ENCODE measurements at places on chromosomes 3 and 15.

- no peak for DNase-seq
Observed at GRCh38 chr15:68789091-68789490, 31.6 kb downstream of the ANP32A start.

- DNase-seq, result peak; percentile 54
Observed at GRCh38 chr15:79923079-79923514, 26.3 kb upstream of the MTHFS start.

GRCh38 chr3:117746066-117746465, 1036.5 kb downstream of the TUSC7 start:
- no peak for DNase-seq

DNA sequence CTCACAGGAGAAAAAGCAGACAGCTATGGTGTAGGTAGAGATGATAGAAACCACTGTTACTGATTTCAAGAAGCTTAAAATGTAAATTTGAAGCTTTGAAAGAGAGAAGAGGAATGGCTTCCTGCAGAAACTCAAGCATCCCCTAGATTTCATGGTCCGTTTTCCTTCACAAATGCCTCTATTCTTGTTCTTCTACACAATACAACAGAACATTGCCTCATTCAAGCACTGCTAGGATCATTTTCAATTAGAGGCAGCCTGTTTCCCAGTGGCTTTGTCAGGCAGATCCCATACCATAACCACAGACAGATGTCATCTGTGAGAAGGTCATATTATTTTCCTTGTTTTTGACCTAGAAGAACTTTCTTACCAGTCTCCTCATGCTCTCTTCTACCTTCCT, 77.9 kb upstream of the SPRED1 start:
- DNase-seq, result no peak

DNA sequence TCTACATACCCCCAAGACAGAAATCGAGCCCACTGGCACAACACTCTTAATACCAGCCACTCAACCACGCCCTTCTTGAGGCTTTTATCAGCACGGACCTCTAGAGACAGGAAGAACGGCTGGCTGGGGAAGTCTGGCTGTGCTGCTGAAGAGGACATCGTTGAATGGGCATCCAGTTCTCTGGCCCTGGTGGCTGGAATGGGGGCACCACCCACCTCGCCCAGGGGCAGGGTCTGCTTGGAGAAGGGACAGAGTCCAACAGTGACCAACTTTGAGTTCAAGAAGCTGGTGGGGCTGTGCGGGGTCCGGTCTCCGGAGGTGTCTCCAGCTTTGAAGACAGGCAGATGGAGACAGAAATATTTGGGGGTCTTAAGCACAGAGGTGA, 77.5 kb downstream of the ATP10A start:
- no peak for DNase-seq

- no peak for DNase-seq
Observed at GRCh38 chr15:93066224-93066681, 22.8 kb downstream of the RGMA start.

DNA sequence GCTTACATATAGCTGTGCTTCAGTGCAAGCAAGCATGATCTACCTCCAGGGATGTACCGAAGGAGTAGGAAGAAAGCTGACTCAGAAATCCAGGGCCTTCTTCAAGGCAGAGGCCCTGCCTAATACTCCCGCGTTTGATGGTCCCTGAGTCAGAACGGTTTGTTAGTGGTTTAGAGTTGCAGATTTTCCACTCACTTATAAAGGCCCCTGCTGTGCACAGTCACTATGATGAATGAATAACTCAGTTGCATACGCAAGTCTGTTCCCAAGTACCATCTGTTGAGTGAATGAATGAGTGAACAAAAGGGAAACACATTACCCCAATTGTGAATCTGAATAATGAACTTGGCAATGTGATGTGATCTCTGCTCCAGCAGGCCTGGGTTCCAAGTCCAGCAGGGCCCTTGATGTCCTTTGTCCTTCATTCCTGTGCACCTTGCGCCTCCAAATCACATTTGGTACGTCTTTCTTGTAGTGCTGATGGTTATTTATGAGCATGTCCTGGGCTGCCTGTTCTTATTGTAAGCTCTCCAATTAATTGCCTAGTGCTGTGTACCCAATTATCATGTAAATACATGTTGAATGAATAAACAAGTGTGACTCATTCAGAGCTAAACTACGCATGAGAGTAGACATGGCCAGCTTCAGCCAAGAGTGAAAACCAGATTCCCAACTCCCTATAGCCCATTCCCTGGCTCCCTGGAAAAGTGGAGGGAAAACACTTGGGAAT, 85.3 kb upstream of the LIMD1 start:
- peak; percentile 88 for DNase-seq

- DNase-seq, result no peak
Observed at GRCh38 chr15:41810651-41811431, 17.1 kb upstream of the JMJD7 start.

- no peak for DNase-seq
Observed at GRCh38 chr3:2036076-2036475, 62.6 kb upstream of the CNTN4 start.

DNA sequence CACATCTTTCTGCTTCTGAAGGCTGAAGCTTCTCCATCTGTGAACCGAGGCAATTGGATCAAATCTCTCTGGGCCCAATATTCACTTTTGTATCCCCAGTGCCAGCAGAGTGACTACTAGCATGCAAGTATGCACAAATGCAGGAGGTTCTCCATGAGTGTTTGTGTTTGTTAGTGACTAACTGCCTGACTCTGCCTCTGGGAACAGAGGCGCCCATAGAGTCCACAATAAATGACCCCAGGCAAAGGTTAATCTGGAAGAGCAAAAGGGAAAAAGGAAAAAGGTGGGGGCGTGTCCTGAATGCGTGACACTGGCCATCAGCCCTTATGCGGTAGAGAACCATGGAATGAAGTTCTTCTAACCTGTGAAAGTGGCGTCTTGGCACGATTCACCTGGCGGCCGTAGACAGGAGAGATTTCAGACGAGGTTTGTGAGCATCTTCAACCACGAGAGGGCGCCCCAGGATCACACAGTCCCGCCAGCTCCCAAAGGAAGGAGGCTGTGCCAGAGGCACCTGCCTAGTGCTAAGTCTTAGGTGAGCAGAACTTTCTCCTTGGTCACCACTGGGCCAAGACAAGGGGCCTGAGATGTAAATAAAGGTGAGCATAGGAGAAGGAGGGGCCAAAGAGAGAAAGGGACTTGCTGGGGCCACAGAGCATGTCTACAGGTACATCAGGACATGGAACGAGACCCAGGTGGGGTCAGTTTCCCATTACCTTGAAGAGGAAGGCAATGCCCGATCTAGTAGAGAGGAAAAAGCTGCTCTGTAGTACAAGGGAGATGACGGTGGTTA, 44.2 kb downstream of the RBPMS2 start:
- peak; percentile 70 for DNase-seq

DNA sequence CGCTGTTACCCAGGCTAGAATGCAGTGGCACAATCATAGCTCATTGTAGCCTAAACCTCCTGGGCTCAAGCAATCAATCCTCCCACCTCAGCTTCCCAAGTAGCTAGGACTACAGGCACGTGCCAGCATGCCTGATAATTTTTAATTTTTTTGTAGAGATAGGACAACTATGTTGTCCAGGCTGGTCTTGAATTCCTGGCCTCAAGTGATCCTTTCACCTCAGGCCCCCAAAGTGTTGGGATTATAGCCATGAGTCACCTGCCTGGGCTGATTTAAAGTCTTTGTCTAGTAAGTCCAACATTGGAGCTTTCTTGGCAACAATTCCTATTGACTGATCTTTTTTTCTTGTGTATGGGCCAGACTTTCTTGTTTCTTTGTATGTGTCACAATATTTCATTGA, 28.1 kb downstream of the SPINK8 start:
- DNase-seq, result no peak

DNA sequence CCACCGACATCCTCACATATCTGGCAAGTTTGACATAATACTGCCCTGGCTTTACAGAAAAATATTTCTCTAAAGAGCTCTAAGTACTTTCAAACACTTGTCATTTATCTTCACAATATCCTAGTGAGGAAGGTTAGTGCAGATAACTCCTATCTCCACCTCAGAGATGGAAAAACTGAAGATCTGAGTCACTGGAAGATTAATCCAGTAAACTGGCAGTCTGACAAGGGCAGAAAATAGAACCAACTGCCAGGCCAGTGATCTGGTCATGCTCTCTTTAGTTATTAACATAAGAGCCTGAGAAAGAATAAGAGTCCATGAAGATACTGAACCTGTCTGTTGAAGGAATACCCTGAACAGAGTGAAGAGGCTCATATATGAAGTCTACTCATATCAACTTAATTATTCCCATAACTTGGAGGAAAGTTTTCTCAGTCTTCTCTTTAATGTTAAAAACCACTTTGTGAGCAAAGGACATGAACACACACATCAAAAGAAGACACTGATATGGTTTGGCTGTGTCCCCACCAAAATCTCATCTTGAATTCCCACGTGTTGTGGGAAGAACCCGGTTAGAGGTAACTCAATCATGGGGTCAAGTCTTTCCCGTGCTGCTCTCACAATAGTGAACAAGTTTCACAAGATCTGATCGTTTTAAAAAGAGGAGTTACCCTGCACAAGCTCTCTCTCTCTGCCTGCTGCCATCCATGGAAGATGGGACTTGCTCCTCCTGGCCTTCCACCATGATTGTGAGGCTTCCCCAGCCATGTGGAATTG, 61.4 kb downstream of the GOLIM4 start:
- DNase-seq, result peak; percentile 33

DNA sequence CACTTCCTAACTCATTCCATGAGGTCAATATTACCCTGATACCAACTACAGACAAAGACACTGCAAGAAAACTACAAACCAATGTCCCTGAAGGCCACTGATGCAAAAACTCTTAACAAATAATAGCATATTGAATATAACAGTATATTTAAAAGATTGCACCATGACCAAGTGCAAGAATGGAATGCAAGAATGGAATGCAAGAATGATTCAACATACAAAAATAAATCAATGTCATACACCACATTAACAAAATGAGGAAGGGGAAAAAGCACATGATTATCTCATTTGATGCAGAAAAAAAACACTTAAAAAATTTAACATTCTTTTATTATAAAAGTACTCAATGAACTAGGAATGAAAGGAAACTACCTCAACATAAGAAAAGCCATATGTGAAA, 463.1 kb upstream of the NECTIN3 start:
- no peak for DNase-seq

DNA sequence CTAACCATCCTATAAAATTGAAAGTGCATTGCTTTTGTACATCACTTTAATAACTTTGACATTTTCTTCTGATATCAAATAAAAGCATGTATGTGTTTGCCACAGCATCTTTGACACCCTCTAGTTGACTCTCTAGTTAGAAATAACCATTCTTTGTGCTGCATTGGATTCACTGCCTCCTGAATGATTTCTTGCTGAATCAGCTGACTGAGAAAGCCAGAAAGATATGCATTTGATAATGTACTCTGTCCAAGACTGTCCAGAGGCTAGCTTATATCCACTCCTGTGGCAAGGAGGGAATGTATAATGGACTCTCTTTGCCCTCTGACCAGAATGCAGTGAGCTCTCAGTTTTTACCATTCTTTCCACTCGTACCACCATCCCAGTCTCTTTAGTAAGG, 6.2 kb downstream of the RAB11A start:
- DNase-seq, result no peak

- DNase-seq, result no peak
Observed at GRCh38 chr15:80698676-80699075, 3.6 kb downstream of the ABHD17C start.

GRCh38 chr15:74869726-74870407, 3.3 kb downstream of the SCAMP2 start:
- DNase-seq, result no peak

DNA sequence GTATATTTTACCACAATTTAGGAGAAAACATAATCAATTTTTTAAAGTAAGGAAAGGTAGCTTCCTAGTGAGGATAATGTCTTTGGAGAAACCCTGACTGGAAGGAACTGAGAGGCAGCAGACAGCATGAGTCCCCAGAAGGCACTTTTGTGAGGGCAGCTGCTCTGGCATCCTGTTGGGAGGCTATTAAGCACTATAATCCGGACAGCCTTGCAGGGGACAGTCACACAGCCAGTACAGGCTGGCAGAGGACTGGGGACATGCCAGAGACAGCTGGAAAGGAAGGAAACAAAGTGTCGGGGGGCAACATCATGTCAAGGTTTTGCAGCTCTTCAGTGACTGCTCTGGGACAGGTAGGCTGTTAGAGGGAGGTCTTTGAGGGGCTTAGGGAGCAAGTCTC, 15.7 kb downstream of the ACAN start:
- no peak for DNase-seq

GRCh38 chr15:74212494-74212893, 9.9 kb upstream of the STRA6 start:
- no peak for DNase-seq
